ENCODE measurements at places on chromosomes 4 and X.

- DNase-seq, result no peak
Observed at GRCh38 chr4:133148690-133149363, at the start of gene PCDH10. PCDH10 (plus strand) TSS chr4:133149294; CDS start chr4:133150141, 847 bp downstream.

DNA sequence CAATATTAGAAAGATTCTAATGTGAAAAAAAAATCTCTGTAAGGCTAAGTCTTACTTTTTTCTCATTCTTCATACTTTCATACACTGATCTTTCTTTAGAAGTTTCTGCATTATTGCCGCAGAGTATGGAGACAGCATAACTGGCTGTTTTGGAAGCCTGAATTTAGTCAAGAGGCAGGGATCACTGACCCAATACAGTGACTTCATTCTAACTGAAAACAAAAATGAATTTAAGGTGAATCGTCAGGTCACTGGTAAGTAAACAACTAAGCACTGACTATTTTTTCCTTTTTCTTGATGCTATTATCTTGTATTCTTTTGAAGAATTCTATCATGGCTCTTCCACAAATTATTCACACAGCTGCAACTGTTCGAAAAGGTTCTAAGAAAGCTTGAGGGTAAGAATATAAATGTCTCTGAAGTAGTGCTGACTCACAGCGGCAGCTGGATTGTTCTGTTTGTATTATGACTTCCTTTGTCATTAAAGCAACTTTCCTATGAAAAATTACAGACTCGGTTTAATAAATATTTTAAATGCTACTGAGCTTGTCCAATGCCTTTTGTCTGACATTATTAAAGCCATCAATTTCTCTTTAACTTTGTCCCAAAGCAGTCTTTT, 609.3 kb downstream of the FSTL5 start:
- no peak for DNase-seq

- DNase-seq, result no peak
Observed at GRCh38 chrX:150348365-150348764, 14.8 kb upstream of the MAMLD1 start.

- no peak for DNase-seq
Observed at GRCh38 chrX:107747596-107748161, 27.9 kb downstream of the TSC22D3 start.

DNA sequence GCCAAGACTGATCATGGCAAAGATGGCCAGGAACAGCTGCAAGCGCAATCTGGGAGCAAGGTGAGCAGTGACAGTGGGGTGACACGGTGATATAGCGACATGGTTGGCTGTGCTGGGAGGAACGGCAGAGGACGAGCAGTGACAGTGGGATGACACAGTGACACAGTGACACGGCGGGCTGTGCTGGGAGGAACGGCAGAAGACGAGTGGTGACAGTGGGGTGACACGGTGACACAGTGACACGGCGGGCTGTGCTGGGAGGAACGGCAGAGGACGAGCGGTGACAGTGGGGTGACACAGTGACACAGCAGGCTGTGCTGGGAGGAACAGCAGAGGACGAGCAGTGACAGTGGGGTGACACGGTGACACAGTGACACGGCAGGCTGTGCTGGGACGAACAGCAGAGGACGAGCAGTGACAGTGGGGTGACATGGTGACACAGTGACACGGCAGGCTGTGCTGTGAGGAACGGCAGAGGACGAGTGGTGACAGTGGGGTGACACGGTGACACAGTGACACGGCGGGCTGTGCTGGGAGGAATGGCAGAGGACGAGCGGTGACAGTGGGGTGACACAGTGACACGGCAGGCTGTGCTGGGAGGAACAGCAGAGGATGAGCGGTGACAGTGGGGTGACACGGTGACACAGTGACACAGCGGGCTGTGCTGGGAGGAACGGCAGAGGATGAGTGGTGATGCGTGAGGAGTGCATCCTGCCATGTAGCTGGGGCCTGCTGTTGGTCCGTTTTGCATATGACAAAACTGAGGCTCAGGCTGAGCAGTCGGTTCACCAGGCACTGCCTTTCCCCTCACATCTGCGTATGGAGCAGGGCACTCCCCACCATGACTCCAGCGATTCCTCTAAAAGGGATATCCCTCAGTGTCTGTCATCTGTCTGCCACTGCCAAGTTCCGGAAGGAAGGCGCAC, 36.0 kb upstream of the MXD4 start:
- DNase-seq, result no peak

GRCh38 chrX:68415316-68415715, 18.0 kb downstream of the OPHN1 start:
- no peak for DNase-seq

- DNase-seq, result peak; percentile 22
Observed at GRCh38 chr4:153345012-153345981, 809 bp downstream of the MND1 start.

DNA sequence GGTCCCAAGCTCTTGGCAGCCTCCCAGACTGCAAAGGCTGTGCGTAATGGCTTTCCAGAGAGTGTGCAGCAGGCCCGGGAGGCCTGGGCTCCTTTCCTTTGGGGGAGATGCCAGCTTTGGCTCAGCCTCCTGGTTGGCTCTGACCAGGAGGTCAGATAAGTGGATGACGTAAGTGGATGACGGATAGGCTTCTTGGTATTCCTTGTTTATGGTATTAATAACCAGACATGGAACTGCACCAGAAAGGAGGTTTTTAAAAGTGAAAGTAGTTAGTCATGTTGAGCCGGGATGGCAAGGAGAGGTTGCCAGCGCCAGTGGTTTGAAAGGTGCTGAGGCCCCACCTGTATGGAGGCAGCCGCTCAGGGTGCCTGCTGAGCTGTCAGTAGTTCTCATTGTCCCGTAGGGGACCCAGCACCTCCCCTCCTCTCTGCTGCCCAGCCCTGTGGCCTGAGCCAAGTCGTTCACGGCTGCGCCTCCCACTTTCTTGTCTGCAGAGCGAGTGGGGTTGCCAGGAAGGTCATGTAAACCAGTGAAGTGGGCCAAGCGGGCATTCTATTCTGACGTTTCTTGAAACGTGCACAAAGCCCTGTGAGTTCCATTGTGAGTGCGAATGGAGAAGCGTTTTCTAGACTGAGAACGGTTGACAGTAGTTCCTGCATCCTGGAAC, 28.7 kb upstream of the STOX2 start:
- no peak for DNase-seq

- DNase-seq, result no peak
Observed at GRCh38 chr4:177408023-177408422, 34.2 kb downstream of the AGA start.

DNA sequence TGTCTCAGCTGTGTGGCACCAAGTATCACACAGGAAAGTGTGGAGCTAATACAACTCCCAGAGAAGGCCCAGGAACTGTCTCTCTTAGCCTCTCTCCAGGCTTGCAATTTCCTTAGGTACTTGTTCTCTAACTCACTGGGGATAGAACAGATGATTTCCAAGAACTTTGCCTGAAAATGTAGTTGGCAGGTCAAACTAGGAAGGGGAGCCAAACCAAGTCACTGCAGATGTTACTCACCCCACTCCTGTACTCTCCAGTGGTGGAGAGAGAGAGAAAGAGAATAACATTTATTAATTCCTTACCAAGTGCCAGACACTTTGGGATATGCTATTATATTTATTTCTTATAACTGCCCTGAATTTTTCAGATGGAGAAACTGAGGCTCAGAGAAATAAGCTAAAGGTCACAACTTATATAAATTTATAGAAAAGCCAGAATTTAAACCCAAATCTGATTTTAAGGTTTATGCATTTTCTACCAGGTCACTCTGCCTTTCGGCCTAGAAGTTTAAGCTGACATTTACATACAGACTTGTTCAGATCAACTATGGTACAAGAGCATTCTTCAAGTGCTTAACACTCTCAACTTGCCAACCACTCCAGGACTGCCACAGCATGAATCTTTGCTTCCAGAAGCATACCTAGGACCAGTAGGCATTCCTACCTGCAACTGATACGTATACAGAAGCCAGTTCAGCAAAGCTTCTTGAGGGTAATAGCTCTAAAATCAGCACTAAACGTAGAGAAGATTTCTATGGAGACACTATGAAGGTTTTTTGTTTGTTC, 248.6 kb upstream of the ETNPPL start:
- no peak for DNase-seq

- DNase-seq, result no peak
Observed at GRCh38 chr4:138650929-138651448, 364.6 kb upstream of the NOCT start.

DNA sequence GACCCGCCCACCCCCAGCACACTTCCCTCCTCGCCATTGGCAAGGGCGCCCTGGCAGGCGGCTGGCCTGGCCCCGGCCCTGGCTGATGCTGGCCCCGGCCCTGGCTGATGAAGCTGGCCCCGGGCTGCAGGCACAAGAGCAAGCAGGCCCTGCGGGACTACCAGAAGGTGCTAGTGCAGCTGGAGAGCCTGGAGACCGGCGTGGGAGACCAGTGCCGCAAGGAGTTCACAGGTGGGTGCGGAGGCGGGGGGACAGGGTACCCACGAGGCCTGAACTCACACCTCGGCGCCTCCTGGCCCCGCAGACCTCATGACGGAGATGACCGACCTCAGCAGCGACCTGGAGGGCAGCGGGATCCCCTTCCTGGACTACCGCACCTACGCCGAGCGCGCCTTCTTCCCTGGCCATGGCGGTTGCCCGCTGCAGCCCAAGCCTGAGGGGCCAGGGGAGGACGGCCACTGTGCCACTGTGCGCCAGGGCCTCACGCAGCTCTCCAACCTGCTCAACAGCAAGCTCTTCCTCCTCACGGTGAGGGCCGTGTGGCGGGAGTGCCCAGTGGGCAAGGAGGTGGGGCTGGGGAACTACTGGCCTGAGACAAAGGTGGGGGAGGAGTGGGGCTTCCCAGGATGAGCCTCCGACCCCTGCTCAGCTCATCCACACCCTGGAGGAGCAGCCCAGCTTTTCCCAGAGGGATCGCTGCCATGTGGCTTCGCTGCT, 6.1 kb upstream of the SRPK3 start:
- no peak for DNase-seq

GRCh38 chr4:680551-680927, 6.2 kb downstream of the MYL5 start:
- DNase-seq, result no peak

DNA sequence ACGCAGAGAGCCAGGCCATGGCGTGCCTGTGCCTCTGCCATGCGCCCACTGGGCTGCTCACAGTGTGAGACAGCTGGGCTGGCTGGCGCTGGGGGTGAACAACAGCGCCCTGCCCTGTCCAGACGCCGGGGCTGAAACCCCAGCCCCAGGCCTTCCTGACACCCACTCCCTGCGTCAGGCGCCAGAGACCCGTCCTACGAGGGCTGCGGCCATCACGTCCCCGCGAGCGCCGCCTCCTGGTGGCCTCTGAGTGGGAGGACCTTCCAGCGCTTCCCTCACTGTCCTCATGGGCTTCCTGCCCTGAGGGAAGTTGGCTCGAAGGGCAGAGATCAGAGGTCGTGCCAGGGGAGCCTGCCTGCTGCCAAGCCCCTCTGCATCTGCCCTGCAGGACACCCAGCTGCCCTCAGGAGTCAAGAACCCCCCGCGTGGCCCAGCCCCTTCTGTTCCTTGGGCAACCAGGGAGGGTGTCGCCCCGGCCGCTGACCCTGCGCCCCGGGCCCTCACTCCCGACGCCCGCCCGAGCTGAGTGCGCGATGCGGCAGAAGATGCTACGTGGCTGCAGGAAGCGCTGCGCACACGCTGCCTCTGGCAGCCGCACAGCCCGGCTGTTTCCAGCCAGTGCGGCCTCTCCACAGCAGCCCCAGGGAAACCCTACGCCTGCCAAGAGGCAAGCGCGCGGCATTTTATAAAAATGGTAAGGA, 16.2 kb downstream of the NELFA start:
- no peak for DNase-seq

GRCh38 chr4:107711831-107712230, 8.2 kb downstream of the PAPSS1 start:
- DNase-seq, result no peak

DNA sequence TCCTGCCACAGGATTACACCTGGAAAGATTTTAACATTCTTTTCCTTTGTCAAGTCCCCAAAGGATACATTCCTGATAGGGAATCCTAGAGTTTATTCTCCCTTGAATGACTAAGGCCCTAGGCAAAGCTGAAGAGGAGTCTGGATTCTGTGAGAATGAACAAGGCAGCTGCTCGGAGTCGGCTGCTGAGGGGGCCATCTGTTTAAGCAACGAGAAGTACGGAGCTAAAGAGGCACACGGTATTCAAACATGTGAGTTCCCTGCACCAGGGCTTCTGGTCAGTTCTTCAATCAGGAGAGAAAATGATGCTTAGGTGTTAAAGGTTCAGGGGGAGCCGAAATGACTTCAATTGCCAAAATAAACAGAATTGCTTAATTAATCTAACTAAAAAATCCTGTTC, 97.6 kb downstream of the MGST2 start:
- DNase-seq, result no peak

DNA sequence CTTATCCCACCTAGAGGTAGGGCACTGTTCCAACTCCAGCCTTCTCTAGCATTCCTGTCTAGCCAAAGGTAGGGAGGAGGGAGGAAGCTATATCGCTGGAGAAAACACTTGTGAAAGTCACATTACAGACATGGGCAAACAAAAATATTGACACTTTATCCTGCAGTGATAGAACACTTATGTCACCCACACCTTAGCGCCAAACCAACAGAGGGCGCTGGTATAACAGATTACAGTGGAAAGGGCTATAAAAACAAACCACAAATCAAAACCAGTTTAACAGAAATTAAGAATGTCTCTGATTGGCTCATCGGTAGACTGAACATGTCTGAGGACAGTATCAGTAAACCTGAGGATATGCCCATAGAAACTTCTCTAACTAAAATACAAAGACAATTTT, 451.3 kb downstream of the TLL1 start:
- DNase-seq, result no peak

DNA sequence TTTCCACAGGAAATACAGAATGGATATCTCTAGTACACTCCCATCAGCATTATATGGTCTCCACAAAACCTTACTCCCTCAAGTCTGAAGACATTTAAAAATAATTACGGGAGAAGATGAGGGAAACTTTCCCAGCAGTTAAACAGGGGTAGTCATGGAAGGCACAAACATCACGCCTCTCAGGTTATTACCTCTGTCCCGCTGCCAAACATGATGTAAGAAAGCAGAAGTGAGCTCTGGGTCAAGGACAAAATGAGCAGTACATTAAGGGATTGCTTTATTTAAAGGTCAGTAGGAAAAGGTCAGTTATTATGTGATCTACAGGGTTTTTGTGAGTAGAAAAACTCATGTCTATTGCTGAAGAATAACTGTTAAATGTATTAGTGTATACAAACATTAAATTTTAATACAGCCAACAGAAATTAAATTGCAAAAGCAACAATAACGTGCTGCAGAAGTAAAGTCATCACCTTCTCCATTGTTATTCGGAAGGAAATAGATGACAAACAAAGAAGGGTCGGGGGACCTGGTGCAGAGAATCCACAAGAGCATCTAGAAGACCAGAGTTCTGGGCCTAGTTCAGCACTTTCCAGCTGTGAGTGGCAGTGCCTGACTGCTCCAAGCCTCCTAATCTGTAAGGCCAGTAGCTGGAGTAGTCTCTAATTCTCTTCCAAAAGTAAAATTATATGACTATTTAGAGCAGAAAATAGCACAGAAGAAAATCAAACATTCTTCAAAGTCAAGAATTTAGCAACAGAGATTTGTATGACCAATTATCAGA, 171.2 kb downstream of the PPP3CA start:
- DNase-seq, result no peak

DNA sequence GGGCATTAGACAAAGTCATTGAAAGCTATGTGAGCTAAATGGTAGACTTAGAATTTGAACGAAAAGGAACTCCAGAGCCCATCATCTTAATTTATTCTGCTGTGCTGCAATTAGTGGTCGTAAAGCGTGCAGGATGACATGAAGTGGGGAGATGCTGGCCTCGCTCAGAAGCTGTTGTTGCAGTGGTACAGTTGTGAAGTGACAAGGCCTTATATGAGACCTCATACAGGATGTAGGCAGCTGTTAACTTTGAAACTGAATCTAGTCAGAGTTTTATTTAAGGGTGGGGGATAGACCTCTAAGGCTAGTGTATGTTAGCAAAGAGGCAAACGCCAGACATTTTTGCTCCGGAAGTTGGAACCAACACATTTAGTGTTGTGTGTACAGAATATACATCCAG, 13.4 kb downstream of the KLF3 start:
- DNase-seq, result no peak

Data from stimulated activated CD8-positive, alpha-beta memory T cell treated with anti-CD3 and anti-CD28 coated beads, Interleukin-12 subunit alpha, Interleukin-12 subunit beta, amount 100 ng/mL, for 4 hours (primary cell).